ENCODE measurements at places on chromosomes 11 and 22.

DNA sequence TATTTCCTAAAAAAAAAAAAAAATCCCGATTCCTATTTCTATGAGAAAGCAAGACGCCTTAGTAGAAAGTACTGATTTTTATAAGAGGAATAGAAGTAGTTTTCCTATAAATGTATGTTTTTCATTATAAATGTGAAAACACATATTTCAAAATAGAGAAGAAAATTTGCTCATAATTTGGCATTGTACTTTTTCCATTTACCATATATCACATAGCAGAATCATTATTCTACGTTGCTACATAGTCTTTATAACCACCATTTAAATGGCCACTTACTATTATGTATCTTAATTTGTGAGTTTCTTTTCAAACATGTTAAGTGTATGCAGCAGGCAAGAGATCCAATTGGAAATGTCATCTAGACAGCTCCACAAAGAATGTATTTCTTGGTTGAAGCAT lies 99.0 kb downstream of the CCDC34 start:
- DNase-seq, result no peak

GRCh38 chr11:34510673-34511072 lies 2.9 kb downstream of the ELF5 start:
- DNase-seq, result no peak

DNA sequence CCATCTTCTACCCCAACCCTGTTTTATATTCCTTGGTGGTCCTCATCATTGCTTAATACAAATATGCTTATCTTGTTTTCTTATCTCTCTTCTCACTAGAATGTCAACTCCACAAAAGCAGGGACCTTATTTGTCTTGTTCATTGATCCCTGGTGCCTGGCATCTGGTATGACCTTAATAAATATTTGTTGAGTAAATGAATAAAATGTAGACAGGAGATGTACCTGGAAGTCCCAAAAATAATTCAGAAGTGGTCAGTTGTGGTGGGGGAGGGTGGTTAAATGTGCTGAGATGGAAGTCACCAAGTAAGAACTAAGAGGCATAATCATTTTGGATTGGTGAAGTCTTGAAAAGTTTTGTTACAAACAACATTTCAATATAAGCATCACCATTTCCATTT lies 214.8 kb upstream of the MPPED2 start:
- no peak for DNase-seq

- DNase-seq, result no peak
Observed at GRCh38 chr22:37514526-37515051, 4.6 kb downstream of the CARD10 start.

GRCh38 chr11:73249853-73250783 lies 22.0 kb upstream of the P2RY6 start:
- DNase-seq, result no peak

- DNase-seq, result no peak
Observed at GRCh38 chr11:45568049-45568448, 97.4 kb downstream of the CHST1 start.

GRCh38 chr11:65863889-65864705 lies 3.9 kb downstream of the MUS81 start:
- no peak for DNase-seq

GRCh38 chr22:43088627-43088983 lies 586 bp downstream of the TTLL1 start:
- DNase-seq, result no peak

DNA sequence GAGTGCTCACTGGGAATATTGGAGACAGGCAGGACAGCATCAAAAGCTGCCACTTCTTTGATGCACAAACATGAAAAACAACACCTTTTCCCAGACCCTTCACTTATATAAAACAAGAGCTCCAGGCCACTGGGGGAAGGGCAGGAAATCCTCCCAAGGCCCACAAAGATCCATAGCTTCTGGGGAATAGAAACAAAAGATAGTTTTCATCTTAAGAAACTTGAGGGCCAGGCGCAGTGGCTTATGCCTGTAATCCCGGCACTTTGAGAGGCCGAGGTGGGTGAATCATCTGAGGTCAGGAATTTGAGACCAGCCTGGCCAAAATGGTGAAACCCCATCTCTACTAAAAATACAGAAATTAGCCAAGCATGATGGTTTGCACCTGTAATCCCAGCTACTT lies 15.3 kb downstream of the RTL6 start:
- no peak for DNase-seq

DNA sequence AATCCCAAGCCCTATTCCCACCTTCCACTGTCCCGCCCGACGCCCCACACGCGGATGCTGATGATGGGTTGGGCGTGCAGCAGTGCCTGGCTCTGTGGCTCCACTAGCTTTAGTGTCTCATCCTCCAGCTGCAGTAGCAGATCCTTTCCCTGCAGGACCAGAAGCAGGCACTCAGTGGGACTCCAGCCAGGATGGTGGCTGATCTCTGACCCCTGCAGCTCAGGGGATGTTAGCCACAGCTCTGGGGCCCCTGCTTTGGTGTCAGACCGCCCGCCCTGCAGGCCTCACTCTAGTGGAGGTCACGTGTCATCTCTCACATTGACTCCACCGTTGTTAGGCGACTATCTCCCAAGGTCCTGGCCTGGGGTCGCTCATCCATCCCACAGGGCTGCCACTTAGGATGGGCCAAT lies 11.8 kb downstream of the SMPD1 start:
- DNase-seq, result no peak

DNA sequence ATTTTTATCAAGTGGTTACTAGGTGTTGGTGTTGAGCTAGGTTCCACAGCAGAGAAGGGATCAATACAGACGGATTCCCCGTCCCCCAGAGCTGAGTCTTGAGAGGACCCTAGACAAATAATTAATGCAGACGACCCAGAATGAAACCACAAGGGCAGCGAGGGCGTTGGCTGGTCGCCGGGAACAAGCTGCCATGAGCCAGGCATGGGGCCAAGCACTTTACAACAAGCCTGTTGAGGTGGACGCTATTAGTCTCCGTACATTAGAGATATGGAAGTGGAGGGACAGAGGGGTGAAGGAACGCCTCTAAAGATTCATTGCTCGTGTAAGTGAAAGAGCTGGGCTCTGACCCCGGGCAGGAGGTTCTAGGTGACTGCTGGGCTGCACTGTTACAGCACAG lies 77.1 kb upstream of the EIF3D start:
- no peak for DNase-seq

- no peak for DNase-seq
Observed at GRCh38 chr22:36873614-36874308, 13.0 kb downstream of the NCF4 start.

- DNase-seq, result peak; percentile 78
Observed at GRCh38 chr11:102225689-102226568, 91.4 kb upstream of the BIRC3 start.

GRCh38 chr11:58880166-58880565 lies 35.7 kb upstream of the GLYATL2 start:
- no peak for DNase-seq

GRCh38 chr11:63765688-63766241 lies 2.8 kb downstream of the ZFTA start:
- no peak for DNase-seq

GRCh38 chr11:17159441-17159840 lies 48.3 kb downstream of the PIK3C2A start:
- no peak for DNase-seq

GRCh38 chr11:76159983-76160661 lies 46.2 kb downstream of the WNT11 start:
- DNase-seq, result no peak

- DNase-seq, result no peak
Observed at GRCh38 chr22:39534591-39535356, 2.2 kb upstream of the RPS19BP1 start.

GRCh38 chr11:88357323-88358039 lies 19.9 kb upstream of the CTSC start:
- no peak for DNase-seq

DNA sequence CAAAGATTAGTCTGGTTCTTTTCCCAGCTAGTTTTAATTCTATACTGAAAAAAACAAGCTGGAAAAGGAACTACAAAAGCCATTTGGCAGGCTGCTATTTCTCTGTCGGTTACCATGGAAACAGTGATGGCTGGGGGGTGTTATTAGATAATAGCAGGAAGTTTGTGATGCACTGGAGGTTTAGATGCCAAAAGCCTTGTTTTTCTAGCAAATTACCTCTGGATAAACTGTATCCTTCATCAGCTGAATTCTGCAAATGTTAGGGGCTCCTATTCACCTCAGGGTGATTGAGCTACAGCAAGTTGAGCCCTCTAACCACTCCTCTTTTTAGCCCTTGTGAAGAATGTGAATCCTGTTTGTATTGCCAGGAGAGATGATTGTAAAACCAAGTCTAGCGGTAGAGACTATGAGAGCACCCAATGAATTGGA lies 25.2 kb downstream of the ALKBH3 start:
- no peak for DNase-seq

DNA sequence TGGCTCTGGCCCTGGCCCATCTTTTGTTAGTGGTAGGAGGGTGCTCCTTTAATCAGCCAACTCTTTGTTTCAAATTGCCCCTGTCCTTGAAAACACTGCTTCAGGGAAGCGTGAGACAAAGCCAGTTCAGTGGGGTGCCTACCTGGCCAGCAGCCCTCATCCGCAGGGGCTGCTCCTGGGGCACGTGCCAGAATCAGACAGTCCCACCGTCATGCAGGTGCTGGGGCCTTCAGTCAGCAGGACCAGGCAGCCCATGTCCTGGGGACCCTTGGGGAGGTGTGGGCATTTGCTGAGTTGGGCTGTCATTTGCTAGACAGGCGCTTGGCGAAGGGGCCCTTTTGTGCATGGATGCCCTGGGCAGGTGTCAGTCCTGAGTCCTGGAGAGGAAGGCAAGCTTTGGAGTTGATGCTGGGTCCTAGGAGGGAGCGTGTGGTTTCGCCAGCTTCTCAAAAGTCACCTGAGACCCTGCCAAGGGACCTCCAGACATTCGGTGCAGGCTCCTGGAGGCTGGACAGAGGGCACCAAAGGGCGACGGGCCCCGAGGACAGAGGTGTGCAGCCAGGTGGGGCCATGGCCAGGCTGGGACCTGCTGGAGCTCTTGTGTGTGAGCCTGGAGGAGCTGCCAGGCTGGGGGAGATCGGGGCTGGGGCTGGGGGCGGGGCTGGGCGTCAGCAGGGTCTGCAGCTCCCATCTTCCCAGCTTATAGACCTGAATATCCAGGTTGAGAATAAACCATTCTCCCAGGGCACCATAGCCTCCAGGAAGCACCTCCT lies 15.0 kb upstream of the RTN4R start:
- no peak for DNase-seq

GRCh38 chr11:65377777-65378176 lies 4.7 kb downstream of the SLC25A45 start:
- no peak for DNase-seq

- no peak for DNase-seq
Observed at GRCh38 chr11:86202013-86202336, 42.6 kb upstream of the EED start.

DNA sequence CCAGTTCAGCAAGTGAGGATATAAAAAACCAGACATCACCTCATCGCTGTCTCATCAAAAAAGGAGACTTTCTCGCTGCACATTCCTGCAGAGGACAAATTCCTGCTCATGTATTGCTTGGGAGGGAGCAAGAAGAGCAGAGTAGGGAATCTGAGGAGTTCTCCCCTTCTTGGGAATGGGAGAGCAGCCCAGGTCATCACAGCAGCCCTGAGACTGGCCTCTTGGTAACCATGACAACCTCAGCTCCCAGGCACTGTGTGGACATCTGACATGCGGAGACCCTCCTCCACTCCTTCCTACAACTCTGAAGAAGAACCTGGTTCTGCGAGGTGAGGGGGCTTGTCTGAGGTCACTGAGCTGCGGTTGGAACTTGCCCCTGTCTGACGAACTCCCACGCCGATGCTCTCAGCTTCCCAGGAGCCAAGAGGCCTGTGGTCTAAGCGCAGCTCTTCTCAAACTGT lies 17.9 kb downstream of the RFPL1 start:
- peak; percentile 20 for DNase-seq

GRCh38 chr22:47299863-47300697 lies 537.6 kb downstream of the TBC1D22A start:
- no peak for DNase-seq

DNA sequence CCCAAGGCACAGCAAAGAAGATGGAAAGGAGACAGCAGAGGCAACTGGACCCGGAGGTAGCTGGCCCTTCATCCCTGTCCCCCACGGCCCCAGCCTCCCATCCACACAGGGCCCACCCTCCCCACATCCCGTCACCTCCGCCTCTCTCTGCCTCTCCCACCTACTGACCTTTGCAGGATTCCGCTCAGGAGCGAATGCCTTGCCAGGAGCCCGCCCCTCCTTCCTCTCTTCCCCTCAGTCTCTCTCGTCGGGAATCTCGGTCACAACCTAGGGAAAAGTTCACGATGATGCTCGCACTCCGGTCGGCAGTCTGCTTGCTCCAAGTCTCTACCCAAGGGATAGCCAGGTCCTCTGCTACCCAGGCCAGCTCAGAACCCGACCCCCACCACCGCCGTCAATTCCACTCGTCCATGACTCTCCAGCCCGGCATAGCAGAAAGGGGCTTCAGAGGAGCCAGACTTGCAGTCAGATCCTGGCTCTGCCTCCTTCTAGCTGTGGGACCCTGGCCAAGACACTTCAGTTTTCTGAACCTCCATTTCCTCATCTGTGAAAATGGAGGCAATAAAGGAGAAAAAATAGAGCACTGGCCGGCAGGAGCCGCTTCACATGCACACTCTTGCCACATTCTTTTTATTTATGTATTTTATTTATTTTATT lies 10.2 kb downstream of the AHNAK start:
- DNase-seq, result no peak

GRCh38 chr11:72338741-72339140 lies 94.8 kb upstream of the PHOX2A start:
- no peak for DNase-seq

- DNase-seq, result no peak
Observed at GRCh38 chr22:37607935-37608476, 628 bp upstream of the GGA1 start.

DNA sequence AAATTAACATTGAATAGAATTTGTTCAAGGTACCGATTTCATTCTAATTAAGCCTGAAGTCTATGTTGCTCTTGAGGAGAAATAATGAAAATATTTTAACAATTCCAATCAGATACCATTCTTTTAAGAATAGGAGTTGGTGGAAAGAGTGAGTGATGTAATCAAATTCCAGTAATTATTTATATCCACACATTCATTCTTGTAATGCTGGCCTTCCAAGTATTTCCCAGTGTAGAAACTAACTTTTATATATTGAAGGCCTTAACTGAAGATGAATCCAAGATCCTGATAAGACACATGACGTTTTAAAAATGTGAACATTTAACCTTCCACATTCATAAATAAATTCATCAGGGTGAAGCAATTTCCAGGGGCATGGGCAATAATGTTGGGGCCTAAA lies 36.6 kb upstream of the PAX6 start:
- no peak for DNase-seq

- DNase-seq, result no peak
Observed at GRCh38 chr11:1422481-1422880, 32.7 kb downstream of the BRSK2 start.

- no peak for DNase-seq
Observed at GRCh38 chr11:70604221-70604620, 205.9 kb downstream of the CTTN start.

DNA sequence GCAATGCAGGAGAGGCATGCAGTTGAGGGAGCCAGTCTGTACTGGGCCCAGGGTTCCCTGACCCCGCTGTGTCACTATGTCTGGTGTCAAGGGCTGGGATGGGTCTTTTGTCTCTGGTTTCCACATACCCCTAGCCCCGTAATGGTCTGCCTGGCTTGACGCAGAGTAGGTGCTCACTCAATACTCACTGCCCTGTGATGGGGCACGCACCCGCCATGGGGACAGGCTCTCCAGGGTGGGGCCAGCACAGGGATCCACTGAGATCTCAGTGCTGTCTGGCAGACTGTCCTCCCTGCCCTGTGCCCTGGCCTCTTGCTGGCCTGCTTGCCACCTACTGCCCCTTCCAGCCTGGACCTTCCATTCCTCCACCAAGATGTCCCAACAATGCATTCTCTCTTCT lies 101.7 kb upstream of the CD82 start:
- DNase-seq, result no peak

- no peak for DNase-seq
Observed at GRCh38 chr22:36153501-36154422, 6.8 kb downstream of the APOL3 start.

Data from fibroblast of skin of left biceps (primary cell).